ENCODE measurements at places on chromosomes 7 and 10.

DNA sequence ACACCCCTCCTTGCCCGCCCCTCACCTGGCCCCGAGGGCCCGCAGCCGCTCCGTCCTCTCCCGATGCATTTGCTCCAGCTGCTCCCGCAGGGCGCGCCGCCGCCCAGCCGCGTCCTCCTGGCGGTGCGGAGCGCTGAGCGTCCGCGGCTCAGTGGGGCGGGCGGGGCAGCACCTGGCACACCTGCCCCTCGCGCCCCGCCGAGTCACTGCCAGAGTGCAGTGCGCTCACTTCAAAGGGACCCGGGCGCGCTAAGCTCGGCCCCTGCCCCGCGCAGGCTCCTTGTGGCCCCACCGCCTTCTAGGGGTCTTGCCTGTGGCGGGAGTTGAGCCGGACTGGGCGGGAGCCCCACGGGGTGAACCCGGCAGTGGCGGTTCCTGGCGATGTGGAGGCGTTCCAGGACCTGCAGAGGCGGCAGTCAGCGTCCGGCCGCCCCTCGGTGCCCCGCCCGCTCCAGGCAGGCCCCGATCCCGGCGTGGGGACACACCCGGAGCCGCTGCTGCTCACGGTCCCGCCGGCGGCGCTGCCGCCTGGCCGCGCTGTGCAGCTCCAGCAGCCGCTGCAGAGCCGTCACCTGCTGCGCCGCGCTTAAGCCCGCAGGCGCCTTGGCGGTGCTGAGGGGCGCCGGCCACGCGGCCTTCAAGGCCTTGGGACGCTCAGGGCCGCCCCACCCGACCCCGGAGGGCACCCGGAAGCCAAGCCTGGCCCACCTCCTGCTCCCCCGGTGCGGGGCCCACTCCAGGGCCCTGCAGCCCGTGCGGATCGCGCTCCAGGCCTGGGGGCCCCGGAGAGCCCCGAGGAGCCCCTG, 6.7 kb downstream of the ATP6V1F start:
- peak; percentile 26 for DNase-seq

- DNase-seq = no peak
These were observed 17.4 kb downstream of the BNIP3 start for GRCh38 chr10:131964298-131964697.

DNA sequence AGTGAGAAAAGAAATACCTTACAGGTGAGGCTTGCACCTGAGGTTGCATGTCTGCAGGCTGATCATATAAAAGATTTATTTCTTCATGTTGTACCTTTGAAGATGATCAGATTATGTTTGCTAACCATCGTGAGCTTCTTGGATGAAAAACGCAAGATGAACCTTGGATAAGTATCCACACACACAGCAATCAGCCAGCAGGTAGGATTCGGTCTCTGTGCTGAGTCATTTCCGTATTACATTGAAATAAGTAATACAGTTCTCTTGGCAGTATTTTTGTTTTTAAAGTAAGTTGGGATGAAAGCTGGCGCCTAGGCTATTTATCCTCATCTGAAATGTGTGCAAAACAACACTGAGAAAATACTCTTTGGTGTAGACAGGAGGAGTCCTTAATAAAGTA, 109.0 kb upstream of the PRKCQ start:
- no peak for DNase-seq

DNA sequence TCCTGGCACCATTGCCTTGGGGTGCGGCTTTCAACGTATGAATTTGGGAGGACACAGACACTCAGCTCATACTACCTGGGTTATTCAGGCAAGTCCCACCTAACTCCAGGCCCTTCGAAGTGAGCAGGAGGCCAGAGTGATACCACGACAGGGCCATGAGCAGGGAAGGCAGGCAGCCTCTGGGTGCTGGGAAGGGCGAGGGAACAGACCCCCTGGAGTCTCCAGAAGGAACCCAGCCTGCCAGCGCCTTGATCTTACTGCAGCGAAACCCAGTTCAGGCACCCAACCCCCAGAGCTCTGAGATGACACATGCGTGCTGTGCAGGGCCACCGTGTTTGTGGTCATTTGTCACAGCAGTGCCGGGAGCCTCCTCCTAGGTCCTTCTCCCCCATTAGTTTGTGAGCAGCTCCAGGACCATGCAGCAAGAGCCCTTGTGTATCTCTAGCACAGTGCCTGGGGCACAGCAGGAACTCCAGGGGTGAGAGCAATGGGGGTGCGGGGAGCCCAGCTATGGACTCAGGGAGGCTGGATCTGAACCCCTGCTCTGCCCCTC, 7.7 kb upstream of the INSIG1 start:
- no peak for DNase-seq

DNA sequence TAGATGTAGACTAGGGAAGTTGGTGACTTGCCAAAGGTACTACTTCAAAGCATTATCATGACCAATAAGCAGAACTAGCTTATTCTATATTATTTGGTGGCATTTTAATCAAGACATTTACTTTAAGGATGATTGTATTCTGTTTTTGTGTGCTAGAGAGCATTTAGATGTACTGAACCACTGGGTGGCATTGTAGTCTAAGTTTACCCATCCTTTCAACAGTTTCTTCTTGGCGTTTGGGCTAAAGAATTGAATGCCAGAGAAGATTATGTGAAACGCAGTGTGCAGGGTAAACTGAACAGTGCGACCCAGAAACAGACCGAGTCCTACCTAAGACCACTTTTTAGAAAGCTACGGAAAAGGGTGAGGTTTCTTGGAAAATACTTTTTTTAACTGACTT, 26.8 kb downstream of the PRPF18 start:
- DNase-seq = peak; percentile 44

GRCh38 chr10:122380703-122381102, 6.2 kb downstream of the PLEKHA1 start:
- DNase-seq = no peak

GRCh38 chr10:17290226-17290625, 62.2 kb downstream of the VIM start:
- no peak for DNase-seq

DNA sequence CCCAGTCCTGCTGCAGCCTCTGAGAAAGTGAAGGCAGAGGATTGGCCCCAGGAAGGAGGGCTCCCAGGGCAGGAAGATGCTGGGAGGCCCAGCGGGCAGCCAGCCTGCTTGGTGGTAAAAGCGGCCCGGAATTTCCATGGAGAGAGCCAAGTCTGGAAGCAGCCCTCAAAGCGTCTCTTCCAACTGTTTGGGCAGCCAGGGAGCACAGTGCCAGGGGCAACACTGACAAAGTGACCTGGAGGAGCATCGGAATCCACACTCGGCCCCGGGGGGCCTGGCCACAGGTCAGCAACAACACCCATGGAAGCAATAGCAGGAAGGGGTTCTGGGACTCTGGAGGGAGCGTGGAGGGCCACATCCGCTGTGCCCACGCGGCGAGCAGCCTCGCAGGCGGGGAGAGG, 63.2 kb upstream of the FGFR2 start:
- no peak for DNase-seq

DNA sequence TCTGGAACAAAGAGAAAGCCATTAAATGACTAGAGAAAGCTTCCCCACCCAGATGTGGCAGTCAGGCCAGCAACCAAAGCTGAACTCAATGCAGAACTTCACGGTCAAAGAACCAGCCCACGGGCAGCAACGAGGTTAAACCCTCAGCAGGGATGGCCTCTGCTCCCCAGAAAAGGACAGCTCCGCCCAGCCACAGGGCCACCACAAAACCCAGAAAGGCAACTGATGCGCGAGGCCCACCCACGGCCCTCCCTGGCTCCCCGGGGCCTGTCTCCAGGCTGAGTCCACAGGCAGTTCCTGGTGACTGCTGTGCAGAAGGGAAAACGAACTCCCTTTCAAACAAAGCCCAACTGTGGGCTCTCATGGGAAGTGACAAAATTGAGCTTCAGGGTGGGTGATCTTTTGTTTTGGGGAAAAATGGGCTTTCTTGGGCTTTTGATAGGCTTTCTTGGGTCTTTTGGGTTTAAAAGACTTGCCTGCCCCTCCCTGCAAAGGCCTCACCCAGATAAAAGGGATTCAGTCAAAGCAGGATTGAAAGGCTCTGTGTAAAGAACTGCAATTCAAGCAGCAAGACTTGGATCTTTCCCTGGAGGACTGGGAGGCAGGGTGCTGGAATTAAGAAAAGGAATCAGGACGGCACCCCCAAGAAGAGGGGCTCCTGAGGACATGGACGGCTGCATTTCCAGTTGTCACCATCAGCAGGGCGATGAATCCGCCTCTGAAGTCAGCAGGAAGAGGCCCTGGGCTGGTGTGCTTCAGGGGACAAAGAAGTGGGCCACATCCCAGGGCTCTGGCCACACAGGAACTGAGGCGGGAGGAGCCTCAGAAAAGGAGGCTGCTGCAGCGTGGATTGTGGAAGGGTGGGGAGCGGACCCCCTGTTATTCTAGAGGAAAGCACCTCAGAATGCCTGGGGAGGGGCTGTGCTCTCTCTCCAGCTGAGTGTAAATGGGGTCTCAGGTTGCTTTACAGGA, 209.9 kb downstream of the USP6NL start:
- DNase-seq = no peak

- DNase-seq = no peak
These were observed 438.6 kb downstream of the TNS3 start for GRCh38 chr7:47143339-47143738.

DNA sequence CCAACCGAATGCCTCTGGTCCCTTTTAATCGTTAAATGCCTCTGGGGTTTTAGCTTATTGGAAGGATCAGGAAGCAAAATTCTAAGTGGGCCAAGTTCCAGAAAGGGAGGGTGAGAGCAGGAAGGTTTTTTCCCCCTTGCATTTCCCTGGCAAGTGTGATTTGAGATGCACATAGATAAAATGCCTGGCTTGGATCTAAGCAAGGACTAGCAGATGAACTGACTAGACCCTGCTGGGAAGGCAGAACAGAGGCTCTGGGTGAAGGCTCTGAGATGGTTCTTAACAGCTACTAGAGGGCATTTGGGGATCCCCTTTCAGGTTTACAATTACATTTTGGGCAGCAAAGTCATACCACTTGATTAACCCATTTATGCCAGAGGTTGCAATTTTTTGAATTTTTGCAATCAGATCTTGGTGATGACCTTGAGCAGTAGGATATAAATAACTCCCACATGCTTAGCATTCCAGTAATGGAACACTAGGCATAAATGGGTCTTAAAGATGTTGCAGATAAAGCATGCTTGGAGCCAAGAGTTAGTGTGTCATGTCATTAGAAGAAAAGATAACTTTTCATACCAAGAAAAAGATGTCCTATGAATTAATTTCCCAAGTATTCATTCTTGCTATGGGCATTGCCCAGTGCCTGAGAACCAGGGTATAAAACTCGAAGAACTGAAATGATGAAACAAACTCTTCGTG, 205.9 kb downstream of the SEC23IP start:
- no peak for DNase-seq

DNA sequence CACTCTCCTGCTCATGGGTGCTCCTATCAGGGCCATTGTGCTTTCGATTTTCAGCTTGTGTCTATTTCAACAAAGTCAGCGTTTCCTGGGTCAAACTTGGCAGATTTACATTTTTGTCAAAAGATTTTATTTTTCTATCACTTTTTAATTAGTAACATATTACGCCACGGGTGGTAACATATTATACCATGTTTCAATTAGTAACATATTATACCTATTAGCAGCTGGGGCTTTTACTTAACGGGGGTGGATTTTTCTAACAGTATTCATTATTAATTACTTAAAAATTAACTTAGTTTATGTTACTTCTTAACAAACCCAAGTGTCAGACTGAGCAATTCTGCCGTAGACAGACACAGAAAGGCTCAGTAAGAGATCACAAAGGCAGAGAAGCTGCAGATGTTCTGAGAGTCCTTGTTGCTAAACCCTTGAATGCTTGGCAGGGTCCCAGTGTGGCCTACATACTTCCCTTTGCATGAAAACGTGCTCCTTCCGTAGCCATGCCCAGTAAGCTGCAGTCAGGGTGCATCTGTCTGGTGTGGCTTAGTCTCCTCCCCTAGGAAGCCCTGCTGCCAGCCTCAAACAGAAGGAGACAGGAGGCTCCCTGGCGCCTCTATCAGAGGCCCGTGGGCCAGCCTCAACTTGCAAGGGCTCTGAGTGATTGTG, 263.1 kb upstream of the CXCL12 start:
- no peak for DNase-seq

DNA sequence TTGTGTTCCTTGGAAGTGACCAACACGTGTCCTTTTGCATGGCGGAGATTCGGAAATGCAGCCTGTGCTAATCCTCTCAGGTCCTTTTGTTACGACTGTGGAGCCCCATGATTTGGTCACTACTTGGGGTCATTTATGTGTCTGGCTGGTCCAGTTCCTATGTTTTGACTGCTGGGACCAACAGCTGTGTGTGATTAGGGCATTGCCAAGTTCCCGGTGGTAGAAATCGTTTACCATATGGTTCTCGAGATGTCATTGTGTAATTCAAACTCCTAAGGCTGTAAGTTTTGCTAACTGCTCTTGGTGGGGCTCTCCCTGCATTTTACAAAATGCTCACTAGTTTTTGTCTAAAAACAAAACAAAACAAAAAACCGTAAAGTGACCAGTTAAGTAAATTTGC, 62.0 kb downstream of the CCNY start:
- DNase-seq = no peak

GRCh38 chr10:4048236-4048864, 263.3 kb upstream of the KLF6 start:
- DNase-seq = no peak

- no peak for DNase-seq
These were observed 87.1 kb downstream of the ITGA8 start for GRCh38 chr10:15632456-15633091.

Measured in kidney capillary endothelial cell (primary cell).